Lower lobe of right lung (tissue), 2 donors: ENCODE measurements at places on chromosomes 4 and X. TPM values are rescaled to one million over a fixed set of nuclear protein-coding genes. Genes with fewer than 3 reads are reported as not detected.

The TMEM271 gene
- not detected for total RNA-seq

GRCh38 chr4:106987311-106987710 is 48.8 kb downstream of the DKK2 start:
- no peak for DNase-seq

DNA sequence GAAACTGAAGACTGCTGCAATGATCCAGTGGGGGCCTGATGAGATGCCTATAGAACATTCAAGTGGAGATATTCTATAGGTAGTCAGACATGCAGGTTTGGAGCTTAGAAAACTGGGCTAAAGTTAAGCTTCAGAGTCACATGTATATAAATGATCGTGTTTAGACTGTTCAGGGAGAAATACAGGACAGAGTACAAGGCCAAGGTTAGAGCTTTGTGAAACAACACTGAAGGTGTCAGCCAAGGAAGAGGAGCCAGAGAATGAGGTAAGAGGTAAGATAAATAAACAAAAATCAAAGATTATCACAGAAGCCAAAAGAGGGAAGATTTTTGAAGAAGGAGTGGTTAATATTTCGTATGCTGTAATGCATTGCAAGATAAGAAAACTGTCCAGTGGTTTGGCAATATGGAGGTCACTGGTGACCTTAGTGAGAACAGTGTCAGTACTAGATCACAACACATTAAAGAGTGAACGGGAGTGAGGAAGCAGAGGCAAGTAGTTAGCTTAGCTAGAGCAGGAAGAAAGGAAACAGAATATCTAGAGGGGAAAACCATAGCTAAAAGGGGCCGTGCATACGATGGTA is 58.0 kb upstream of the KLHL13 start:
- DNase-seq, result no peak

The ADGRL3 gene
- 6.0 TPM for total RNA-seq

The HSD17B13 gene
- 4.2 TPM for total RNA-seq

The PAGE2 gene
- not detected for total RNA-seq

GRCh38 chrX:1239681-1240142 is 27.3 kb upstream of the CRLF2 start:
- DNase-seq, result peak; percentile 90

The SLITRK4 gene
- 0.74 TPM for total RNA-seq

GRCh38 chr4:5209862-5210261 is 158.6 kb downstream of the STK32B start:
- no peak for DNase-seq

The F11 gene
- total RNA-seq, result 20.5 TPM

GRCh38 chrX:9747644-9748043 is 18.0 kb downstream of the GPR143 start:
- DNase-seq, result no peak

GRCh38 chr4:86845593-86845992 is 3.6 kb downstream of the SLC10A6 start:
- DNase-seq, result no peak

DNA sequence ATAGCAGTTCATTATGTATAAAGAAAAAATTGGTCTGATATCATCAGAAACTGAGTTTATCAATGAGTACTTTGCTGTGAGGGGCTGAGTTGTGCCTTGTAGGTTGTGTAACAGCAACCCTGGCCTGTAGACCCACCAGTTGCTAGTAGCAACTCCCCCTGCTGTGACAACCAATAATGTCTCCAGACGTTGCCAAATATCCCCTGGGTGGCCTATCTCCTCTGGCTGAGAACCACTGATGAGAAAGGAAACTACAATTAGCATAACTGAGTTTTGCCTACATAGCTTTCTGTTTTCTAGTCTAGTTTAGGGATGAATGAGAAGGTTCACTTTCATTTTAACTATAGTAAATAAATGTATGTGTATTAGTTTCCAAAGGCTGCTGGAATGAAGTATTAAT is 234.1 kb downstream of the CPE start:
- no peak for DNase-seq

DNA sequence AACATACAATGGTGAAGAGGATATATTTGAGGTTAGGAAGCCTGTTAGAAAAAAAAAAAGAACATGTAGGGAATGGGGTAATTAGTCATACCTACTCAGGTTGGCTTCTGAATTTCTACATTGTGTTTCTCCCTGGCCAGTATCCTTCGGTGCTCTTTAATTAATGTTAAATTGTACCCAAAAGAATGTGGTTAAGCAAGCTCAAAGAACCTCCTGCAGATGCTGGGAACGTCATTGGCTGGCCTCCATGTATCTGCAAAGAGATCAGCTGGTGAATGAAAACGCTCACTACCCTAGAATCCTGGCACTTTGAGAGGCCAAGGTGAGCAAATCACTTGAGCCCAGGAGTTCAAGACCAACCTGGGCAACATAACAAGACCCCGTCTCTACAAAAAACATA is 942.3 kb upstream of the PRKX start:
- no peak for DNase-seq

DNA sequence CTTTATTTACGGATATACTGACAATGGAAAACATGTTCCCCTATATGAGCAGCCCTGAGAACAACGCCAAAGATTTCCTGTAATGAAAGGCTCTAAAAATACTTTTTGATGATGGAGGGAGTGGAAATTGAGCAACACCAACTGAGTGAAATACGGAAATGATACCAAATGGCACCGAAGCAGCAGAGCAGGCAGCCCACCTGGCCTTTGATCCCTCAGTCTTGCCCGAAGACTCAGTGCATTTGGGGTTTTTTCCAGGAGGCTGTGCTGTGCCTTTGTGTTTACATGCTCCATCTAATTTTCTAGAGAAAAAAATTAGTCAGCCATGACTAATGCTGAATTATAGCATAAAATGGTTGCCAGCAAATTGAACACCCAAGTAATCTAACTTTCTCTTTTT is 169.9 kb upstream of the RBPJ start:
- DNase-seq, result no peak

- no peak for DNase-seq
Observed at GRCh38 chrX:37331546-37331945, 17.6 kb upstream of the PRRG1 start.

The MTMR8 gene
- 1.9 TPM for total RNA-seq

- DNase-seq, result no peak
Observed at GRCh38 chr4:12139296-12139695, 710.6 kb upstream of the HS3ST1 start.

The JADE1 gene
- 36.3 TPM for total RNA-seq

The F8 gene
- 37.5 TPM for total RNA-seq

DNA sequence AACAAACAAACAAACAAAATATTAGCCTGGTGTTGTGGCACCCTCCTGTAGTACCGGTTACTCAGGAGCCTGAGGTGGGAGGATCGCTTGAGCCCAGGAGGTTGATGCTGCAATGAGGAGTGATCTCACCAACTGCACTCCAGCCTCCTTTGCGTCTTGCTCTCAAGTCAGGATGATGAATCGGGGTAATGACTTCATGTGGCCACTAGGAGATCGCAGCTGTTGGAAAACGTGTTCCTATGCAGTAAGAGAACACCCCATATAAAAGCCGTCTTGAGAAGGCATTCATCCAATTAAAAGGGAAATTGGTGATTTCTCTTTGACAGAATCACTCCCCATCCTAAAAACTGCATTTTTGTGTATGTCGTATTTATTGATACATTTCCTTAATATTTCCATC is 6.9 kb downstream of the CCNB3 start:
- no peak for DNase-seq

DNA sequence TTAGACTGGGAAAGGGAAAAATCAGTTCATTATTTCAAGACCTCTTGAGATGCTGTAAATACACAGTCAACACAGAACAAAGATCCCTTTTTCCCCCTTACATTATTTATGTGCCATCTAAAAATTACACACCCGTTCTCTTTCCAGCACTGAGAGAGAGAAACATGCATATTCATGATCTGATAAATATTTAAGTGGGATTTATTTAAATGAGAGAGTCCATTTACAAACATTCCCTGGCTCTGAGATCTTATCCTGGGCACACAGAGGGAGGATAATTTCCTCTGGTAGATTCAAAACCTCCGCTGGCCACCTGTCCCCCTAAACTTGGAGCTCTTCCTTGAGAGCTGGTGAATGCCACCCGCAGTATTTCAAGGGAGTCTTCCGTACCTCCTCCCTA is 88.6 kb downstream of the GRIA3 start:
- DNase-seq, result no peak

The IBSP gene
- not detected for total RNA-seq

DNA sequence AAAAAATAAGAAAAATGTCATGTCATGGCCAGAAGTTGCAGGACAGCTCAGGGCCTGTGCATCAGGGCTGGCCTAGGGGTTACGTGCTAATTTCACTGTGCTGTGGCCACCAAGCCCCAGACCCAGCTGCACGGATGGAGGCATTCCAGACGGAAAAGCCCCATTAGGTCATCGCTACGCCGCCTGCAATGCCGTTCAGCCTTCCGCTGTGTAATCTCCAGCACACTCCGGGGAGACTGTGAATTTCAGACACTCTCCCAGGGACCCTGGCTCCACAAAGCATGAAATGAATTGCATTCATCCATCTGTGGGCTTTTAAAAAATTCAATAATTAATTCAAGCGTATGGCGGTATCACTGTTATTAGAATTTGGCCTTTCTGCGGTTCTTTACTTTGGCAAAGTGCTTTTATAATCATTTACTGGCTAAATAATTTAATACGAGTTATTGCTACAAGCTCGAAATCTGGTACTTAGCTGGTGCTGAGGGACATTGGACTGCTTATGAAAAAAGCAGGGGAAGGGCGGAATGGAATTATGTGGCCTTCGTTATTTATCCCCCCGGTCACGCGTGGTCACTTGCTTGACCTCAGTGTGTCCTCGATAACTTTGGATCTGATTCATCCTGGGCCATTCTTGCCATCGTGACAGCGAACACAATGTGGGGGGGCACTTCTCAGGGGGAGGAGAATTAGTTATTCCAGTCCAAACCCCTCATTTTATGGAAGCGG is 9.0 kb upstream of the NSG1 start:
- DNase-seq, result no peak

DNA sequence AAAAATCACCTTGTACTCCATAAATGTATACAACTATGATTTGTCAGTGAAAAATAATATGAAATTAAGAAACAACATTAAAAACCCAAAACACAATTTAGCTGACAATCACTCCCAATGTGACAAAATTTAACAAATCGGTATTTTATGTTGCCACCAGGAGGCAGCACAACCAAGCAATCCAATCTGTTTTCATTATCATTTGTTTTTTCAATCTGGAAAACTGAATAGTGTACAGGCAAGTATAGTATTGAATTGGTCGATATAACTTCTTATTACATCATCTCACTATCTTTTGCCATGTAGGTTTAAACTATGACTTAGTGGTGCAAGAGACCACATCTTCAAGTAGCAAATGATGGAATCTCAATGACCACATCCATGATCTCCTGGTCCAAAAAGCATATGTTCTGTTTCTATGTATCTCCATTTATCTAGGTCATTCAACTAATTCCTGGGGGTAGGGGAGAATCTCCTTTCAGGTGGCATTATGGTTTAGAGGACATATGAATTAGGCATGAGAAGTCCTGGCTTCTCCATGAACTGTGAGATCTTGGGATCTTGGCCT is 112.9 kb upstream of the AGA start:
- DNase-seq, result no peak

GRCh38 chrX:154313147-154313546 is 17.6 kb downstream of the TKTL1 start:
- no peak for DNase-seq

DNA sequence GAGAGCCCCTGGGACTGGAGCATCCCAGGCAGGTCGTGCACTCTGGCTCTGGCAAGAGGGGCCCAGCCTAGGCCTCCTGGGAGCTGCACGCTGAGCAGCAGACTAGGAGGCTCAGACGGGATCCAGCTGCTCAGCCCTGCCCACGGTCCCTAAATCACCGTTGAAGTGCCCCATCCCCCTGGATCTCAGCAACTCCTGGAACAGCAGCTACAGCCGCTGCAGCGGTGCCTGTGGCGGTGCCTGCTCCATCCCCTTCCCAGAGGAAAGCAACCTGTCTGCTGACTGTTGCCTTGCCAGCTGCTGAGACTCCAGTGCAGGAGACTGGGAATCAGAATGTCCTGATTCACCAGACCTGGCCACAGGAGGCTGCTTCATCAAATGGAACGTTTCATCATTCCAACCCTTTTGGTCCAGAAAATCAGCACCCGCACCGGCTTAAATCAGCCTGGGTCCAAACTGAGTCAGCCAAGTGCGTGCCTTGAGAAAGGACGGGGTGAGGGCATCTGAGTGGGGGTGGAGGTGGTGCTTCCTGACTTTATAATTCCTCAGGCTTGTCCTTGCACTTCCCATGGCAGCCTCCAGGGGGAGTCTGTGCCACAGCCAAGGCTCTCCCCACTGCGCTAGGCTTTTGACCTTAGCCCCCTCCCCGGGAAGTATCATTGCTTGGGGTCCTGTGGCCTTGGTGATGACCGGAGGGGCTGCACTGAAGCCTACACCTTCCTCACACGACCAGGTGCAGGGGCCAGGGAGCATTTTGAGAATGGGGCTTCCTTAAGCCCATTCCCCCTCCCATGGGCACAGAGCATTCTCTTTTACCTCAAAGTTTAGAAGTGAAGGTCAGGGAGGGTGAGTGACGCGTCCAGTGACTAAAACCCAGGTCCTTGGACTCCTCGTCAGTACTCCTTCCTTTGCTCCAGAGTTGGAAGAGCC is 6.5 kb downstream of the ZNF185 start:
- DNase-seq, result no peak

The NEUROG2 gene
- not detected for total RNA-seq

The HTRA3 gene
- total RNA-seq, result 15.5 TPM

DNA sequence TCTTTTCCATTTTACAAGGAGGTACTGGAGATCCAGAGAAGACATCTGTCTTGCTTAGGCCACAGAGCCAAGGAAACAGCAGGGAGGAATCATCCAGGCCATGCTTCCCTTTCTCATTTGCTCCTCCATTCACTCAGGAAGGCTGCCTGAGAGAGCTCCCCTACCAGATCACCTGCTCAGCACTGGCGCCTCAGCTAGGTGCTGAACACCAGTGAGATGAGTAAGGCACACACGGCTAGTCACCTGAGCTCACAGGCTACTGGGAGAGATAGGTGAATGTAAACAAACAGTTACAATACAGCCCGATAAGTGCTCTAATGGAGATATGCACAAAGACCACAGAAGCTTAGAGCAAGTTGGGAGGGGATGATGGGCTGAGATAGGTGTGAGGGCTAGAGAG is 149.8 kb upstream of the ARHGEF9 start:
- no peak for DNase-seq
